Hippocampal formation (tissue), 2 donors: ENCODE measurements at places on chromosomes 11 and 22.

GRCh38 chr11:74949753-74950137 lies 679 bp downstream of the SPCS2 start:
- no peak for DNase-seq

GRCh38 chr11:80388536-80388935 lies 947.7 kb upstream of the TENM4 start:
- DNase-seq: no peak

GRCh38 chr11:83801799-83802198 lies 515.6 kb upstream of the CCDC90B start:
- DNase-seq: no peak

- DNase-seq: no peak
Observed at GRCh38 chr22:38416621-38417251, 38.3 kb downstream of the KCNJ4 start.

DNA sequence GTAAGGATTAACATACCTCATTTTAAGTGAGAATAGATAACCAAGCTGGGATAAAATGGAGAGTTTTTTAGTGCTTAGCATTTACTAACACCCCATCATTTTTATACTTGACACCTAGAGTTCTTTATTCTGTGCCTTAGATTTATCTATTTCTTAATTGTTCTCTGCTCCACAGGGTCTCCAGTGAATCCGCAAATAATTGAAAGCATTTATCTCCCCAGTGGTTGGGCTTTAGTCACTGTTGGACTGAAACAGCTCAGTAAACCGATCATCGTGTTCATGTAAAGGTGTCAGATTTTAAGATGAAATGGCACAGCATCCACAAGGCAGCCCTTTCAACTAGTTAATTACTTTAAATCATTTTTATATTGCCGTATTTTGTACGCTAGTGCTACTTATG lies 17.8 kb upstream of the GRIA4 start:
- DNase-seq: no peak

DNA sequence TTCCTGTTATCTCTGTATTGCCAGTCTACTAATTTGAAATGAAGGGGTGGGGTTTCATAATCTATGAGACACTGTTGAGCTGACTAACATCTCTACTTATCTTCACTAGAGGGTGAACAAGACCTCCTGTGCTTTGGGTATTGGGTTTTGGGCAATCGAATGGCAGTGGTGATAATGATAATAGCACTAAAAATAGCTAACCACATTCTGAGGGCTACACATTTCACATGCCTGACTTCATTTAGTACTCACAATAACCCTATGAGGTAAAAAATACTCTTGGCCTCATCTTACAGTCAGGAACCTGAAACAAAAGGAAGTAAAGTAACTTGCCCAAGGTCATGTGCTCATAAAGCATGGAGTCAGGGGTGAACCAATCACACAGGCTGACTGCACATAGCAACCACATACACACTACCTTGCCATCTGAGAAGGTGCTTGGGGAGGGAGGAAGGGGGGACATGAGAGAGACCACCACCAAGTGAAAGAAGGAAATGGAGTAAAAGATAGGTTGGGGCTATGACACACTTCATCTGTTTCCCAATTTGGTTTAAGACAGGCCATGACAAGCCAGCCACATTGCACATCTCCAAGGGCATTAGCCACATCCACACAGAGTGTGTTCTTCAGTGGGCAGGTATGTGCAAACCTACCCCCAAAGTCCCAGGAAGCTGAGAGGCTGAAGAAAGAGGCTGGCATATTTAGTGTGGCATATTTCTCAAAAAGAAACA lies 387.6 kb upstream of the DDI1 start:
- DNase-seq: no peak

- peak; percentile 38 for DNase-seq
Observed at GRCh38 chr11:75668451-75669297, at the start of gene MAP6. TSS of gene MAP6 (minus strand) at chr11:75669038. CDS start at chr11:75668369, 669 bp downstream.

GRCh38 chr22:46792061-46792796 lies 29.8 kb downstream of the TBC1D22A start:
- DNase-seq: no peak

DNA sequence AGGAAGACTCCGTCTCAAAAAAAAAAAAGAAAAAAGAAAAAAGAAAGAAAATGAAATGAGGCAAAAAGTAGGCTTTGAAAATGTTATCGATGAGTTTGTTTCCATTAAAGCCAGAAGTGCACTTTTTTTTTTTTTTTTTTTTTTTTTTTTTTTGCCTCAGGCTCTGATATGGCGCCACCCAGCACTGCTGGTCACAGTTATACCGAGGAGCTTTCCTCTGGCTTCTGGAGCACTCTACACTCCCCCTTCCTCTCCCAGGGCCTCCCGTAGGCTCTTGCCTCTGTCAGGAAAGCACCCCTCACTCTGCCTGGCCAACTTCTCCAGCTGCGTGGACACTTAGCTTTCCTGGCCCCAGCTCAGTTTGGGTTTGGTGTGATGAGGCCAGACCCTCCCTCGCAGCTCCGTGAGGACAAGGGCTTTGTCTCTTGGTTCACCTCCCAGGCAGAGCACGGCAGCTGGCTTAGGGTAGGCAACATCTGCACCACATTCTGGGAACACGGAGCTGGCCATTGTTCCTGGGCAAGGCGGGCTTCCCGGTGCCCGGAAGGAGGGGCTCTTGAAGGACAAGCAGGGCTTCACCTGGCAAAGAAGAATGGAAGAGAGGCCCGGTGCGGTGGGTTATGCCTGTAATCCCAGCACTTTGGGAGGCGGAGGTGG lies 16.9 kb downstream of the FADS2 start:
- no peak for DNase-seq

GRCh38 chr11:3077189-3077836 lies 20.1 kb upstream of the CARS1 start:
- no peak for DNase-seq

DNA sequence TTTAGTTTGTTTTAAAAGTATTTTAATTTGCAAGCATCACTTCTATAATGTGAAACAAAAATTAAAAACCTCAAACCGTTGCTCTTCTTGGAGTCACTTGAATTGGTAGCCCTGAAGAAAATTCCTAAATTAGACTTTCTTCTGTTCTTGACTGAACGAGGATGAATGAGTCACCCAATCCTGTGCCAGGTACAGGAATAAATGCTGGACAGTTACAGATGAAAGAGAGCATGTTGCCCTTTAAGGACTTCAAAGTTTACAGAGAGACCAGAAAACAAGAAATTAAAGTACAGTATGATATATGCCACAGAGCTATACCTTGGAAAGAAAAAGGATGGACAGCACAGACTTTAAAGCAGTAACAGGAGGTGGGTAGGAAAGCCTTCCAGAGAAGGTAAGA lies 41.3 kb upstream of the CXCR5 start:
- DNase-seq: no peak

DNA sequence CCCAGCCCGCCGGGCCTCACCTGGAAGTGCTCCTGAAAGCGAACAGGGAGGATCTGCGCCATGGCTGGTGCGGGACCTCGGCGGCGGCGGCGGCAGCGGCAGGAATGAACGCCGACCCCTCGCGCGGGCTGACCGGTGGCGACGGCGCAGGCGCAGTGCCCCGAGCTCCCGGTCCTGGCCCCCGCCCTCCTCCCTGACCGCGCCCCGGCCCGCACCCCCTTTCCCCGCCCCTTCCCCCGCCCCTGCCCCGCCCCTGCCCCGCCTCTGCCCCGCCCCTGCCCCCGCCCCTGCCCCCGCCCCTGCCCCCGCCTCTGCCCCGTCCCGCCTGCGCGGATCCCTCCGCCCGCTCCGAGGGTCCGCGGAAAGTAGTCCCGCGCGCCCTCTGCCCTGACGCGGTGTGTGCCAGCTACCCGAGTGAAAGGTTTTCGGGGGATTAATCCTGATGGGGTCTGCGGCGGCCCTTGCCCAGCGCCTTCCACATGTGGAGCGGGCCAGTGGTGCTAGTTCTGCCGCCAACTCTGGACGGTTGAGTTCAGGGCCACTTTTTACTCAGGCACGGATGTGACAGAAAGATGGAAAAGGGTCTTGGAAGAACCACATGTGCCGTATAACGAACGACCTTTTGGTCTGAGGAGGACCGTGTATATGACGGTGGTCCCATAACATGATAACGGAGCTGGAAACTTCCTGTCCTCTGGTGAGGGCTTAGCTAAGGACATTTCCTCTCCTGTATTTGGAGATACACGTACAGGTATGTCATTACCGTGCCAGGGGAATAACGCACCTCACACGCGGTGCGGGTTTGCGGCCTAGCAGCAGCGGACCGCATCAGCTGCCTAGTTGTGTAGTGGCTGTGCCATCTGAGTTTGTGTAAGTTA lies at the start of gene CLTCL1:
CLTCL1 (minus strand) TSS at position 140 of the 878 bp plus-strand sequence; CDS start at position 62, 78 bp downstream.
- peak; percentile 70 for DNase-seq

DNA sequence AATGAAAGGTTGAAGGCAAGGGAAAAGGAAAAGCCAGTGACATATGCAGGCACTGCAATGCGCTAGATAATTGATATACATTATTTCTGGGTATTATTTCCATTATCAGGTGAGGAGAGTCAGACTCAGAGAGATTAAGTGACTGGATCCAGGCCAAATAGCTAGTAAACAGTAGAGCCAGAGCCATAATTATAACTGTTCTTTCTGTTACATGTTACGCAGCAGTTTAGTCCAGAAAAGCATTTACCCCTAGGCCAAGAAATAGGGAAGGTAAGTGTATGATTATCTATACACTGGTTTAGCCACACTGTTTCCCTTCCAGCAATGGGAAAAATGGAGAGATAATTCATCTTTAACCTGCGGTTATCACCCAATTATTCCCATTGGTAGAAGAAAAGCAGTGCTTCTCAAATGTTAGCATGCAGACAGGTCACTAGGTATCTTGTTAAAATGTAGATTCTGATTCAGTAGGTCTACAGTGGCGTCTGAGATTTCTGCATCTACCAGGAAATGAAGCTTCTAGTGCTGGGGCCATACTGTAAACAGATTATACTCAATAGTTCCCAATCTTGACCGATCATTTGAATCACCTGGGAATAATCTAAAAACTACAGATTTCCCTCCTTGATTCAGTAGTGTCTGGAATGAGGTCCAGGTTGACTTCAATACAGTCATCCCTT lies 69.4 kb downstream of the RBFOX2 start:
- DNase-seq: no peak

GRCh38 chr11:109374032-109374431 lies 48.0 kb upstream of the C11orf87 start:
- no peak for DNase-seq

DNA sequence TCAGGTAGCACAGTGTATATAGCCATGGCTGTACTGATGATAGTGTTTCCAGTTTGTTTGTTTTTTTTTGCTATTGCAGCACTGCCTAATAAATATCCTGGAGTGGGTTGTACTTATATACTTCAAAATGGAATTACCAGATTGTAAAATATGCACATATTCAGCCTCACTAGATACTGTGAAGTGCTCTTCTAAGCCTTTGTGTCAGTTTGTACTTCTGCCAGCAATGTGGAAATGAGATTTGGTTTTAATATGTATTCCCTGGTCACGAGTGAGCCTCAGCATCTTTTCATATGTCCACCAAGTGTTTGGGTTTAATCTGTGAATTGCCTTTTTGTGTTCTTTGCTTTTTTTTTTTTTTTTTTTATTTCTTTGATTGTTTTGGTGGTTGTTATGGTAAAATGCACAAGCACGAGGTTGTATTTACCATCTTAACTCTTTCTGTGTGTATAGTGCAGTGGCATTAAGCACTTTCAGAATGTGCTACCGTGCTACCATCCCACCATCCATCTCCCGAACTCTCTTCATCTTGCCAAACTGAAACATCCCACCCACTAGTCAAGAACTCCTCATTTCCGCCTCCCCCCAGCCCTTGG lies 34.9 kb downstream of the ST3GAL4 start:
- DNase-seq: no peak

DNA sequence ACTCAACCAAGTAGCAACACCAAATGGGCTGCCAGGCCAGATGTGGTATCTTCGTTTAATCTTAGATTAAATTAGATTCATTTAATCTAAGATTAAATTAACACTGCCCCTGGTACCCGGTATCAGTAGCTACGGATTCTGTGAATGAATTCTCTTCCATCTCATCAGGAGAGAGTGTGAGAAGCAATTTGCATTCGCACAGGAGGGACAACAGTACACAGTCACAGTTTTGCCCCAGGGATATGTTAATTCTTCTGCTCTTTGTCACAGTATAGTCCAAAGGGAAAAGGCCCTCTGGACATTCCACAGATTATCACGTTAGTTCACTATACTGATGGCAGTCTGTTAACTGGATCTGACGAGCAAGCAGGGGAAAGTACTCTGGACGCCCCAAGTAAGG lies 22.9 kb downstream of the ASCL2 start:
- DNase-seq: no peak

GRCh38 chr11:114280696-114281095 lies 15.5 kb upstream of the NNMT start:
- no peak for DNase-seq

DNA sequence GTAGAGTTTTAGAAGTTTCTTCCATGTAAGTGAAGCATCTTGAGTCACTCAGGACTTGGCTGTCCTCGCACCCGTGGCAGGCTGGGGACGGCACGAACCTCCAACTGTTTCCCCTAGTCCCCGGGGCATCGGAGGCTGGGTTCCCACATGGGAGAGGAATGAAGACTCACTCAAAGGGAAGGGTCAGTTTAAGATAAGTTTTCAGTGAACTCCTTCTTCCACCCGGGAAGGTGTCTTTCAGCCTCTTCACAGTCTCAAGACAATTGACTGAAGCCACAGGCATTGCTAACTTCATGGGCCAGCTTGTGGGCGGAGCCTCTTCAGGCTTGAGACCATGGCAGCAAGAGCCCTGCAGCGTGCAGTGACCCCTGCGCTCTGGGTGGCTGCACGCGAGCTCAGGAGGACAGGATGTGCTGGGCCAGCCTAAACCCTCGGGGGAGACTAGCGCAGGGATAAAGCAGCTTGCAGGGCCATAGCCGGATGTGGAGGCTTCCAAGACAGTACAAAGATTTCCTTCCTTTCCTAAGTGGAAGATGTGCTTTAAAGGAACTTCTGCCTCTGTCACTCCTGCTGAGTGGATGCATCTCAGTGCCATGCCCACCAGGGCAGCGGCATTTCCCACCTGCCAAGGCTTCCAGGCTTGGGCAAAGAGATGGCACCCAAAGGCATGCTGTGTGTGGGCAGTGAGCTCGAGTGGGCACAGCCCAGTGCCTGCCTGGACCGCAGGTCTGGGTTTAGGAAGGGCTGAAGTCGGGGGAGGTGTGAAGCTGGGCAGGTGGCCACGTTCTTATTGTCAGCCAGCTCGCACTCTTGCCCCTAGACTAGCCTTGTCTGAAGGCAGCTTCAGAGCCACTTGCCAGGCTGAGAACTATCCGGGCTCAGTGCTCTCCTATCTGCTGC lies 32.9 kb downstream of the PPIL2 start:
- no peak for DNase-seq

DNA sequence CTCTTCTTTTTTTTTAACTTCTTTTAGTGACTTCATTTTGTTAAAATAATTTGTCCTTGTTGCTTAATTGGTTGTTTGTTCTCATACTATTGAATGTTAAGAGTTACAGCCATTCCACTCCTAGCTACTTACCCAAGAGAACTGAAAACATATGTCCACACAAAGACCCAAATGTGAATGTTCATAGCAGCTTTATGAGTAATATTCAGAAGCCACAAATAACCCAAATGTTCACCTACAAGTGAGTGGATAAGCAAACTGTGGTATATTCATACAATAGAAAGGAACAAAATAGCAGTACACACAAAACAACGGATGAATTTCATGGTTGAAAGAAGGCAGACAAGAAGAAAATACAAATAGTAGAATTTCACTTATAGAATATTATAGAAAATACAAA lies 1.4 kb upstream of the OR4D11 start:
- DNase-seq: no peak
